ENCODE measurements at places on chromosomes 5 and 9.

DNA sequence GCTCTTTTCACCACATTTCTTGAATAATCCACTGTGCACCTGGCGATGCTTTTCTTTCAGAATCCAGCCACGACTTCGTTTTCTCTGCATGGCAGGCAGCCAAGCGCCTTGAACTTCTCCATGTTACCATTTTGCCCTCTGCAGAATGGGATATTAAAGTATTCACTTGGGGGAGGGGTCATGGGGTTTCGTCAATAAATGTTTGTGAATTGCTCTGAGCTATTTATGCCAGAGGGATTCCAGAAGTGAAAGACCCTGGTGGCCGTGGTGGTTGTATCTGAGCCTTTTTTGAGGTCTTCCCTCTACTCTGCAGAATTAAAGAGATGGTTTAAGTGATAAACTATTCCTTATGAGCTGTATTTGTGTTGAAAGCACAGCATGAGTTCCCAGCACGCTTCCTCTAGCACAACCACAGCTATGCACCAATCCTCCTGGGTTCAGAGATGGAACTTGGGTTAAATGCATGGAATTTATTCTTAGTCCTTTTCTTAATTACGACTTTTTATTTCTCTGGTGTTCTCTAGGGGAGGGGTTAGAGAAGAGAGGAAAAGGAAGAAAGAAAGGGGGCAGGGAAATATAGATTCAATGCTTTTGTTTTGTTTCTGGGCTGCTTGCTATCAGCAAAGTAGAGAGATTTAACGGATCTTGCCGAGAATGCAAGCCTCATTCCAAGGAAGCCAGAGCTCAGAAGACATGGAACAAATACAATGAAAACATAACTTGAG, 478.2 kb upstream of the TNC start:
- H3K4me1 ChIP-seq = no peaks in the 10 kb centered on the region
- H3K27ac ChIP-seq = no peak overlapping the region
- DNase-seq = no peak

DNA sequence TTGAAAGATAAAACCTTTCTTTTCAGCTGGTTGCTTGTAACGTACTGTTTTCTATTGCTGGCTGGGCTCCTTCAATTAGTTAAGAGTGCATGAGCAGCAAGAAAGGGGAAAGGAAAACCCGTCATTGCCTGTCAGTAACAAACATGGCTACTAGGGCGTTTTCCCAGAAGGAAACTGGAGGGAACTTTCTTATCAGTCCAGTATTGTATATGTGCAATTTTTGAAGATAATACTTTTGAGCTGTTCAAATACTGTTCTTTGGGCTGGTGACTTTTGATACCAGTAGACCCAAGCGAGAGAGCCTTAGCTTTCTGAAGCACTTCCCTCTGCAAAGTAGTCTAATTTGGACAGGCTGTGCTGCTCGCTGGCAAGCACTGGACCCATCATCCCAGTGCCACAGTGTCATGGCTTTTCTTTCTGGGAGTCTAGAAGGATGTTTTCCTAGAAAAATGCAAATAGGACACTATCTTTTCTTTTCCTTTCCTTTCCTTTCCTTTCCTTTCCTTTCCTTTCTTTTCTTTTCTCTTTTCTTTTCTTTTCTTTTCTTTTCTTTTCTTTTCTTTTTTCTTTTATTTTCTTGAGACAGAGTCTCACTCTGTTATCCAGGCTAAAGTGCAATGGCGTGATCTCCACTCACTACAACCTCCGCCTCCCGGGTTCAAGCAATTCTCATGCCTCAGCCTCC, 149.9 kb upstream of the SMIM23 start:
- H3K4me1 ChIP-seq = no peaks in the 10 kb centered on the region
- no peak overlapping the region for H3K27ac ChIP-seq
- no peaks in the 10 kb centered on the region for H3K36me3 ChIP-seq
- no peak overlapping the region for H3K4me3 ChIP-seq

- H3K27me3 ChIP-seq = no peaks in the 10 kb centered on the region
- H3K4me1 ChIP-seq = no peaks in the 10 kb centered on the region
- no peak for DNase-seq
- H3K36me3 ChIP-seq = no peaks in the 10 kb centered on the region
- H3K4me3 ChIP-seq = no peak overlapping the region
- H3K27ac ChIP-seq = no peak overlapping the region
Measured at GRCh38 chr9:27870404-27870803, 297.1 kb upstream of the C9orf72 start.

- H3K4me1 ChIP-seq = no peaks in the 10 kb centered on the region
- H3K27ac ChIP-seq = no peak overlapping the region
- H3K4me3 ChIP-seq = no peak overlapping the region
- no peaks in the 10 kb centered on the region for H3K27me3 ChIP-seq
- no peaks in the 10 kb centered on the region for H3K36me3 ChIP-seq
Measured at GRCh38 chr5:124007675-124008398, 495.9 kb downstream of the CSNK1G3 start.

DNA sequence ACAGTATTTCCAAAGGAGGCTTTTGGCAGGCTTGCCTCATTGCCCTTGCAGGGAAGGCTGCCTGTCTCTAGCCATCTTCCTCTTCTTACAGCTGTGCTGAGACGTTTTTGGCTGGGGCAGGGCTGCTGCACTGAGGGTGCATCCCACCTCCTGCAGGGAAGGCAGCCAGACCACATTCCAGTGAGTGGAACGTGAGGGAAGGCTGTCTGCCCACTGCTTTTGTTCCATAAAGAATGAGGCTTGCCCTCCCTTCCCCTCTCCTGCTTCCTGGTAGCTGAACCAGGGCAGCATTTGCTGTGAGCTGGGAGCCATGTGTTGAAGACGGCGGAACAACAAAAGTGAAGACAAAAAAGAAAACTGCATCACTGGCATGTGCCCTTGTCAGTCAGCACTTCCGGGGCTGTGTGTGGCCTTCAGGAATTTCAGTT, 16.8 kb downstream of the MGAT1 start:
- H3K27ac ChIP-seq = peak overlapping the region; percentile 69
- peak; percentile 66 for DNase-seq
- H3K4me3 ChIP-seq = no peak overlapping the region
- H3K27me3 ChIP-seq = no peaks in the 10 kb centered on the region
- peaks cover 21% of the 10 kb centered on the region for H3K36me3 ChIP-seq
